Stimulated activated naive CD8-positive, alpha-beta T cell treated with anti-CD3 and anti-CD28 coated beads, Interleukin-15, Interleukin-2, amounts not matched to agents 100 U/mL and 50 U/mL, for 24 hours (primary cell): ENCODE measurements at places on chromosomes 1 and 21.

- DNase-seq, result no peak
Observed at GRCh38 chr1:199946305-199947155, 81.0 kb upstream of the NR5A2 start.

DNA sequence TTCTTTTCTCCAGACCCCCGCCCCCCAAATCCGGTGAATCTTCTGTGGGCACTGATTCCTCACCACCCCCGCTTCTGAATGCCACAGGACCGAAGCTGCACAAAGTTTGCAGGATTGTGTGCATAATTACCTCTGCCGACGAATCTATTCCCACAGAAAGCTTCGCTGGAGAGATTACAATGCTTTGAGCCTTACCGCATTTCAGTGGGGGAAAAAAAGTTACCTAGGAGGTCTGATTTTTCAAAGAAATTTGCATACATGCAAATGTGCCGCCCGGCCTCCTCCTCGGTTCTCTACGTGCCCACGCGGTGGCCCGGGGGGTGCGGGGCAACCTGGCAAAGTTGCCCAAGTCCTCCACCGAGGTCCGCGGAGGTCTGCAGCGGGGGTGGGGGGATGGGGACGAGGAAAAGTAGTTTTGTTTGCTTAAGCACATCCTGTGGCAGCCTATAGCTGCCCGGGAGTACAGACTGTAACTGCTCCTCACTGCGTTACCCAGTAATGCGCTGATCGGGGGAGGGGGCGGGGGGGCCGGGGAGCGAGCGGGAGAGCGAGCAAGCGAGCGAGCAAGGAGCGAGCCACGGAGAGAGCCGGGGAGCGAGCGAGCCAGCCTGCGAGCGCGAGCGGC is 563 bp upstream of the NFIA start:
- peak; percentile 69 for DNase-seq

- no peak for DNase-seq
Observed at GRCh38 chr1:14926818-14927575, 226.6 kb upstream of the TMEM51 start.

- DNase-seq, result no peak
Observed at GRCh38 chr1:68653882-68654281, 157.0 kb upstream of the DEPDC1 start.

DNA sequence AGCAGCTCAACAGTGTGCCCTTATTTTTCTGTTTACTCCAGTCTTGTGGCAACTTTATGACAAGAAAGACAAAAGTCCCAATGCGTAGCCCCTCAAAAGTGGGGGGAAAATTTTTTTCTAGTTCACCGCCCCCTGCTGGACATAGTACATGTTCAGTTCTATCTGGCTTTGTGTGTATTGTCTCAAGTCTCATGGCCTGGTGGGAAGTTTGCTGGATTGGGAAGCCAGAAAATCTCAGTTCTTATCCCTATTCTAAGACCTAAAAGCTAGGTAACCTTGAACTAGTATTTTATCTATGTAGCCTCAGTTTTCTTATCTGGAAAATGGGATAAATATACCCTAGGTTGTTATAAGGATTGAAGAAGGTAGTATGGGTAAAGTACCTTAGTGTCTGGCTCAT is 55.8 kb upstream of the LDLRAP1 start:
- peak; percentile 47 for DNase-seq

DNA sequence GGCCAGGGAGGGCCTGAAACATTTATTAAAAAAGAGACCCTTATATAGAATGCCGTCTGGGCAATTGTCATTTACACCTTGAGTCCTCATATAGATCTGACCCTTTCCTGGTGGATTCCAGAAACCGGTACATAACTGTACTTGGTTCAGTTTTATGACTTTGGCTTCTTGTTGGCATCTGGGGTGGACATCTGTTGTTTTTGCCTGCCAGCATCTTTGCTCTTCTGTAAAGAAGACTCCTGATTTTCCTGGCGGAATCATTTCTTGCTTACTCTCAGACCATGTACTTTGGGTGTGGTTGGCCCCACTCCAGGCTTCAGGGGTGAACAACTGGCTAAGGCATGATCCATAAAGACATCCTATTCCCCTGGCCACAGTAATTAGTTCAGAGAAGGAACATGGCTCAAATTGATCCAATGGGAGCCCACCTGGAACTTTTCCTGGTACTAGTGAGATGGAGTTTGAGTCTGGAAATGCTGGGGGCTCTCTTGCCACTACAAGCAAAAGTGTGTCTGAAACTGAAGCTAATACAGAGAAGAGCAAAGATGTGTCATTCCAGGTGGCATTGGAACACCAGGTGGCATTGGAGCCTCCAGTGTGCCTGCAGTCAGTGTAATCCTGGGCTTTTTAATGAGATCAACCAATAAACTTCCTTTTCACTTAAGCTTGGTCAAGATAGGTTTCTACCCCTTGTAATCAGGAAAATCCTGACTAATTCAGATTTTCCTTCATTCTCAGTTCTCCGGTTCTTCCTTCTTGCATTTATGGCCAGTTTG is 332.5 kb upstream of the CAMK1G start:
- no peak for DNase-seq

- DNase-seq, result no peak
Observed at GRCh38 chr1:197130677-197131304, 15.7 kb downstream of the ASPM start.

DNA sequence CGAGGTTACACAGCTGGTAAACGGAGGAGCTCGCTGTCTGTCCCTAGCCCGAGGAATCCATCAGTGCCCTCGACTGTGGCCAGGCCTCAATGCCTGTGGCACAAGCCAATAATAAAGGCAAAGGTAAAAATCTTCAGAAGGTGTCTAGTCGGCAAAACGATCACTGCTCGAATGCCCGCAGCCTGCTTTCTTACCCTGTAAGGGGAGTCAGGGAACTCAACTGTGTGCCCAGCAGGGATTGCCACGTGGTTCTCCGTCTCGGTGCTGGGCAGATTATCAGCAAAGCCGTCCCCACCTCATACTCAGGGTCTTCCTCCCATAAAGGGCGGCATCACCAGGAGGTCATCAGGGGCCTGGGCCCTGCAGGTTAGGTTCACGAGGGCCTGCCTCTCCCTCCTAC is 103.4 kb downstream of the PAX7 start:
- DNase-seq, result no peak

GRCh38 chr1:25810341-25811299 is 9.1 kb upstream of the MTFR1L start:
- peak; percentile 89 for DNase-seq

DNA sequence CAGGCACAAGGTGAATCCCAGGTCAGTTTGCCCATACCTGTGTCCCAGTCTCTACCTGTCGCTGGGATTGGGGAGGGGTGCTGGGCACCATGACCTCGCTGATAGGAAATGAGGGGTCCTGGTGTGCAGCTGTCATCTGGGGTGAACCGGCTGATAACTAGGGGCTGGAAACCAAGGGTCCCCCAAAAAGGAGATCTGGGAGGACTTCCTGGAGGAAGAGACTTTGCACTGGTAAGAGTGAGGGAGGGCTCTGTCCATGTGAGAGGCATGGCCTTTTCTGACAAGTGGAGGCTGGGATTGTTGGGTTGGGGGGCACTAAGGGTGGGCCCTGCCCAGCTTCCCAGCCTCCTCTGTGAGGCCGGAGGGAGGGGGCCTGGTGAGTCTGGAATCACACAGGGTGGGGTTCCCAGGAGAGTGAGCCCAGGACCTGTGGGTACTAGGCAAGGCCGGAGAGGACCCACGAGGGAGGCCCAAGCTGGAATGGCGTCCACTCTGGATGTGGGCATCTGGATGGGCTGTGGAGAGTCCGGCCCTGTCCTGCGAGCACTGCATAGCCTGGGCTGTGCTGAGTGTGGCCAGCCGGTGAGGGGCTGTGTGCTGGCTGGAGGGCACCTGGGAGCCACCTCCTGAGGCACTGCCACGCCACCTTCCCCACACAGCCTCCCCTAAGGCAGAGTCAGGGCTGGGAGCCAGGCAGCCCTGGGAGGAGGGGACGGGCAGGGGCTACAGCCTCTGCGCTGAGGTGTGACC is 4.9 kb upstream of the PEX10 start:
- DNase-seq, result no peak

DNA sequence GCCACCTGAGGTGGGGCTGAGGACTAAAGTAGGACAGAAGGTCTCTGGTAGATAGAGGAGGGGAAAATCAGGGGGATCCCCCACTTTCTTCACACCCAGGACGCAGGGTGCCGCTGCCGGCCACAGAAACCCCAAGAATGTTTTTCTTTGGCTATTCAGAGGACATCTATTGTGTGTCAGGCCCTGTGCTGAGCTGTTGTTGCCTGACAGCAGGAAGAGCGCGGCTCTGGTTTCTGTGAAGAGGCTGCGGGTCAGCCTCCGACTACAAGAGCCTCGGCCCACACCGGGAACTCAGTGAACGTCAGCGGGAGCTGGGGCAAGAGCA is 407 bp upstream of the PIGV start:
- peak; percentile 81 for DNase-seq

DNA sequence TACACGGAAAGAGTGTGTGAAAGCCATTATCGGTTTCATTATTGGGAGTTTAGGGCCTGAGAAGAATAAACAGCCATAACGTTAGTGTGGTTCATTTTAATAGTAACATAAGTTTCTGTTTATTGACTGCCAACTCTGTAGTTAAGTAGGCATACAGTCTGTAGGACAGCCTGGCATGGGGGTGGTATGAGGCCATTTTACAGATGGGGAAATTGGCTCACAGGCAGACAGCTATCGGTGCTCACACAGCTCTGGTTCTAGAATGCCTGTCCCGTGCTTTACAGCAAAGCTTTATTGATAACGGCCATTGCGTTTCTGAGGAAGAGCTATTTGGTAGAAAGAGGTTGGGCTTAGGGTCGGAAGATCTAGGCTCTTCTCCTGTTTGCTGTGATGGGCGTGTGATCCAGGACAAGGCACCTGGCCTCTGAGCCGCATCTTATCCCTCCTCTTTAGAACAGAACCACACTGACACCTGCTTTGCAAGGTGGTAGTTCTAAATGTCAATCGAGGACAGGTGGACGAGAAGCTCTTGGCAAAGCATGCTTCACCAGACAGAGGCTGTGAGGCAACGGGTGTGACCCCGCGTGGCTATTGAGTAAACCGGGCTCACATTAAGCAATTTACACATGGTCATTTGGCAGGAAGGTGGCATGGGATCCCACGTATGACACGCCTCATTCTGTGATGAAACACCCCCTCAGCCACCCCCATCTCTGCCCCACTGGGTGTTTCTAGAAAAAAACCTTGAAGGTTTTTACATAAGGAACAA is 14.9 kb downstream of the ETS2 start:
- no peak for DNase-seq

DNA sequence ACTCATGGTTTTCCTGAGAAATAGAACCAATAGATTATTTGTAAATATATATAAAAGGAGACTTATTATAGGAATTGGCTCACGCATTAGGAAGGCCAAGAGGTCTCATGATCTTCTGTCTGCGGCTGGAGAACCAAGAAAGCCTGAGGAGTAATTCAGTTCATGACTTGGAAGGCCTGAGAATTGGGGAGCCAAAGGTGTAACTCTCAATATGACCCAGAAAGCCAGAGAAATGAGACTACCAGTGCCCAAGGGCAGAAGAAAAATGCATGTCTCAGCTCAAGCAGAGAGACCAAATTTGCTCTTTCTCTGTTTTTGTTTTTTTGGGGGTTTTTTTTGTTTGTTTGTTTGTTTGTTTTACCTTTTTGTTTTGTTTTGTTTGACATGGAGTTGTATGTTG is 19.5 kb downstream of the SLAMF7 start:
- DNase-seq, result no peak

- DNase-seq, result no peak
Observed at GRCh38 chr1:232968965-232969364, 18.6 kb downstream of the NTPCR start.

GRCh38 chr1:30409476-30410152 is 313.8 kb downstream of the MATN1 start:
- DNase-seq, result no peak

GRCh38 chr1:46248122-46248920 is 758 bp downstream of the RAD54L start:
- DNase-seq, result peak; percentile 56

GRCh38 chr1:221279146-221279545 is 399.9 kb downstream of the HLX start:
- no peak for DNase-seq

DNA sequence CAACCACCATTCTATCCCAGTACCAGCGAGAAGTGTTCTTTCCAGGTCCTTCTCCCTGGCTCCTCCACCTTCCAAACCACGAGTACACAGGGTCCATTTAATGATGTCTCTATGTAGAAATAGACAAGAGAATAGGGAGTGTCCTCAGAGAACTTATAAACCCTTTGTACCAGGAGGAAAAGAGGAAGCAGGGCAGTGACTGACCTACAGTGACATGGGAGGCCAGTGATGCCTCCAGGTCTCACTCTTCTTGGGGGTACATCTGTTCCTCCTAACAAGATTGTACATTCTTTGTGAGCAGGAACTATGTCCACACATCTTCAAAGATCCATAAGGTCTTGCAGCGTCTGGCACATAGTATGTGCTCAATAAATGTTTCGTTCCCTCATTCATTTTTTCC is 18.7 kb upstream of the FMOD start:
- DNase-seq, result no peak

GRCh38 chr1:18324246-18324645 is 156.5 kb upstream of the KLHDC7A start:
- no peak for DNase-seq

DNA sequence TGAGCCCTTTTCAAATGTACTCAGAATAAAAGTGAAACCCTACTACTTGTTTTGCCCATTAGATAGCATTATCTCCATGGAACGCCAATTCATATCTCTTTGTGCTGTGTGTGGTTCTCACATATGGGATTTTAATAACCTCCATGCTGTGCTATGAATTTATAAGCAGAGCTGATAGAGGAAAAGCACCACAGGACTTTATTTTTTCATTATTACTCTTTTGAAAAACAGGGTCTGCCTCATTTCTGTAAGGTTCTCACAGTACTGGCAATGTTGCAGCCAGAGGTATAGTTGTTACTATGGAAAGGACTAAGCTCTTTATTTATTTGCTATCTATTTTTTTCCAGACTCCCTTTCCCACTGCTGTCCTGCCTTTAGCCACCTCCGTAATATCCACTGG is 313.7 kb downstream of the ST6GALNAC3 start:
- no peak for DNase-seq

DNA sequence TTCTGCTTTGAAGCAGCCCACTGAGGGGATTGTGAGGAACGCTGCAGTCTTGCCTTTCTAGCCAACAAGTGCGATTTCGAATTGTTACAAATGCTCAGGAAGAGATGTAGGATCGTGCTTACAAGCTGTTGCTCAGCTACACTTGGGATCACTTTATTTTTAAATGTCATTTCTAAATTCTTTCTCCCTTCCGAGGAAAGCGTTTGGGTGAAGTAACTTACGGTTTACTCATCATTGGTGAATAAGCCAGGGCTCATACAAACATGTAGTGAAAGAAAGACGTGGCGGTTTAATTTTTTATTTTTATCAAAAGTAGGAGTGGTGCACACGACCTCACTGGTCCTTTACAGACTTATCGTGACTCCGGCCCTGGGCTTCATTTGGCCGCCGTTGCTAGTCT is 386.6 kb downstream of the KIF26B start:
- no peak for DNase-seq
